ENCODE measurements at places on chromosomes 7 and 10. TPM values are rescaled to one million over a fixed set of nuclear protein-coding genes. Genes with fewer than 3 reads are reported as not detected.

GRCh38 chr10:37263304-37263703 is 137.9 kb downstream of the ANKRD30A start:
- no peak for DNase-seq

AASS gene
- 53.9 TPM for total RNA-seq

DNA sequence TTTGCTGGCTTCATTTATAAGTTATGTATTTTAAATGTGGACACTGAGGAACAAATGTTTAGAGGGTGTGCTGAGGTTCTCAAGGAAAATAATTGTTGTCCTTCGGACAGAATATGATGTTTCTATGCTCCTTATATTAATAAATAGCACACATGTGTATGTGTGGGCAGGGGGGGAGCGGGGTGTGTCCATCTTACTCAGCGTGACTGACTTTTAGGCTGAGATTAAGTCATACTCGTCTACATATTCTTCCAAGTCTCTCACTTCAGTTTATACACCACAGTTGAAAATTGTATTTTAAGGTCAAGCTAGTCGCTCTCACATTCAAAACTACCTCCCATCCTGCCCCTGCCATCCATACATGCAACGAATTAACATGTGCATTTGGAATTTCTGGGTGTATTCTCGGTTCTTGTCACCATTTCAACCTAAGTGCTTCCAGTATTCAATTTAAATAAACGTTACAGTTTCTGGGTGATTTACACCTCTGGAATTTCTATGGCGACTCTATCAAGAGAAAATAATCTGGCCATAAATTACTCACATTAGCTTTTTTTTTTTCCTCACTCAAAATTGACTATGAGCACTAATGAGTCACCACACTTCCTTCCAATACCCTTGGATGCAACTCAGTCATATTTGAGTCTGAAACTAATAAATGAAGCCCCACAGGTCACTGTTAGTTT is 3.3 kb downstream of the PCDH15 start:
- no peak for DNase-seq

TMEM176B gene
- total RNA-seq: not detected

- no peak for DNase-seq
Measured at GRCh38 chr7:102994567-102994966, 80.0 kb downstream of the FBXL13 start.

GPR22 gene
- not detected for total RNA-seq

C10orf67 gene
- not detected for total RNA-seq

- no peak for DNase-seq
Measured at GRCh38 chr10:87600581-87600980, 59.1 kb upstream of the PAPSS2 start.

DNA sequence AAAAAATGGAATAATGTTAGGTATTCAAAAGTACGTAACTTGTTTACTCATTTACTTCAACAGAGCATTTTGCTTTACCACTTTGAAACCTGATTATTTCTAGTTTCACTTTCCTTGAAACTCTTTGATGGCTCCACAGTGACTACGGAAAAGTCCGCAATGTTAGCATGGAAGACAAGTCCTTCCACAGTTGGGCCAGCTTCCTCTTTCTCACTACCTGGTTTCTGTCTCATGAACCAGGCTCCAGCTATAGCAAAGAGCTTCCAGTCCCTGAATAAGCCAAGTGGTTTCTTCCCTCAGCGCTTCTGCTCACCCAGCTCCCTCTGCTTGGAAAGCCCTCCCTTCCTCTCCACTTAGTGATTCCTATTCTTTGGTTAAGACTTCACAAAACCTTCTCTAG is 44.8 kb upstream of the SLC16A12 start:
- no peak for DNase-seq

NAT16 gene
- total RNA-seq: not detected

OPN4 gene
- not detected for total RNA-seq

DNA sequence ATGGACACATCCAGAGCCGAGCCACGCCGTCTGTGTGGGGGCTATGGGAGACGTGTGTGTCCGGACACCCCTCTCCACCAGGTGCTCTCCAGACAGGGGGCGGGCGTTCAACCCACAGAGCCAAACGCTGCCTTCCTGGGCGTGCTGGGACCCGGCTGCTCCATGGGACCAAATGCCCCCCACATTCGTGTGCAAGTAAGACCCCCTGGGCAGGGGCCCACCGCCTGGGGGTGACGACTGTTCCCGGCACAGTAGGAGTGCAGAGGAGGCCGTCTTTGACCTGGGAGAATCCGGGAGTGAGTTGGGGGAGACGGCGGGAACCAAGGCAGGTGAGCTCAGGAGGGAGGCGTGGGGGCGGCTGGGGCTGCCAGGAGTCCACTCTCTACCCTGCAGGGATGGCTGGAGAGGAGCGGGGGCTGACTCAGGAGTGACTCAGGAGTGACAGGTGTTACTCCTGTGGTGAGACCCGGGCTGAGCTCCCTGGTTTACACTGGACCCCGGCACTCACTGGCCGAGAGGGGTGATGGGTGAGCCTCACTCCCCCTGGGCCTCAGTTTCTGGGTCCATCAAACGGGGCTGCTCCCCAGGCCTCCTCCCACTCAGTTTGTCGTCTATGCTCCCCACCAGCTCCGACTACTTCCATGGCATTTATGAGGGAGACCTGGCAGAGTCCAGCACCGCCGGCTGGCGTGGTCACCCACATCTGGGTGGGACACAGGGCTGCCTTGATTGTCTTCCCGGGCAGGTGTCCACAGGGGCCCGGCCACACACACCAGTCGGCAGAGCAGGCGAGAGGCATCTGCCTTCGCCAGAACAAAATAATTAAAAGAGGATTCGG is 95.0 kb downstream of the MICALL2 start:
- DNase-seq: no peak

DNA sequence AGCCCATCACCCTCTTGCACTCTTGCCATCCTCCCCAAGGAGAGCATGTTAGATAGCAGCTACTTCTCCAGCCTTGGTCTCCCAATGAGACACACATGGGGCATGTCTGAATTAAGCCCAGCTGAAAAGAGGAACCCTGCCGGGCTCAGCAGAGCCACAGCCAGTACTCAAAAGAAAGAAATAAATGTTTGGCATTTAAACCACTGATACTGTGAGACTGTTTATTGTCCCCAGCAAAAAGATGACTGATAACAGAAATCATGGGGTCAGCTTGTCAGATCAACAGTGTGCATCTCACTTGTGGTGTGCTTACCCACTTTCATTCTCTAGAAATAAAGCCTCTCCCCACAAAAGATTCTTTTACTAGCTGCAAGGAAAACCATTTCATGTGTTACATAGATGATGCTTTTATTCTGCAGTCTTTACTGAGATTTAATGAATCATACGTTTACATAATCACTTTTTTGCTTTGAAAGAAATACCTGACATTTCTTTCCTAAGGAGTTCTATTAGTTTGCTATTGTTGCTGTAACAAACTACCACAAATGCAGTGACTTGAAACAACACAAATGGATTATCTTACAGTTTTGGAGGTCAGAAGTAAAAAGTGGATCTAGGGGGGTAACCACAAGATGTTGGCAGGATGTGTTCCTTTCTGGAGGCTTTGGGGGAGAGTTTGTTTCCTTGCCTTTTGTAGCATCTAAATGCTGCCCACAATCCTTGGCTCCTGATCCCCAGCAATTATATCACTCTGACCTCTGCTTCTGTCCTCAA is 20.9 kb downstream of the ANKRD7 start:
- no peak for DNase-seq

Data from fibroblast of the aortic adventitia (primary cell).